Nucleus accumbens (tissue), 56 donors: ENCODE measurements at places on chromosomes 6 and 20.

- peak; percentile 24 for DNase-seq
Measured at GRCh38 chr20:3798373-3798768, 2.3 kb downstream of the CDC25B start.

DNA sequence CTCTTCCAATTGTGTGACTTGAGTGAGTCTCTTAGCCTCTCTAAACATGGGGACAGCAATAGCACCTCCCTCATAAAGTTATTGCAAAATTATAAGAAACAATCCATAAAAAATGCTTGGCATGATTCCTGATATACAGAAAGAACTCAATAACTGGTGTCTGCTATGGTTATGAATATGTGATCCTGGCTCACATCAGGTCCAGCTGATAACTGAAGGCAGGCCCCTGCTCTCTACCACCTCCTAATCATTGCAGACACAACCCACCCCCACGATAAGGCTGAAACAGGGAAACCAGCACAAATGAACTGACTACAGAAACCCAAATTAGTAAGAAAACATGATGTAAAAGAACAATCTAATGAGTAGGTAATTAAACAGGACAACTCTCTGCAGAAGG, 5.4 kb downstream of the TRIM15 start:
- no peak for DNase-seq

DNA sequence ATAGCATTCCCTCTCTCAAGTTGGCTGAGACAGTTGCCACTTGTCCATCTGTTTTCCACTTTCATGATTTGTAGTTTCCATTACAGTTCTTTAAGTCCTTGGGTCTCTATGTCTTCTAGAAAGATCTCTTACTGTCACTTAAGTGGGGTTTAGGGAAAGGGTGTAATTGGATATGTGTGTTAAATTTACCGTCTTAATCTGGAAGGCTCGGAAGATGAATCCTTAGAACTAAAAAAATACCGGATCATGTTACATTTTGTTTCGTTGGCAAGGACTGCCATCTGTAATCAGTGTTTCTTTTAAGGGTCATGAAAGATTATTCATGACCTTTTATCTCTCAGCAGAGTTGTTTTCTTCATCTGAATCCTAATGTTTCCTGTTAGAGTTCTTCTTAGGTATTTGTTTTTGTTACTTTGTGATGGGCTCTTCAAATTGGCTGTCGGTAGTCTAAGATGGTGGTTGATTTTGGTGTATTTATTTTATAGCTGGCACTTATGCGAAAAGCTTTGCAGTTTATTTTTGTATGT, 21.8 kb upstream of the BTBD3 start:
- no peak for DNase-seq

- DNase-seq: no peak
Measured at GRCh38 chr6:428047-428603, 36.6 kb downstream of the IRF4 start.

DNA sequence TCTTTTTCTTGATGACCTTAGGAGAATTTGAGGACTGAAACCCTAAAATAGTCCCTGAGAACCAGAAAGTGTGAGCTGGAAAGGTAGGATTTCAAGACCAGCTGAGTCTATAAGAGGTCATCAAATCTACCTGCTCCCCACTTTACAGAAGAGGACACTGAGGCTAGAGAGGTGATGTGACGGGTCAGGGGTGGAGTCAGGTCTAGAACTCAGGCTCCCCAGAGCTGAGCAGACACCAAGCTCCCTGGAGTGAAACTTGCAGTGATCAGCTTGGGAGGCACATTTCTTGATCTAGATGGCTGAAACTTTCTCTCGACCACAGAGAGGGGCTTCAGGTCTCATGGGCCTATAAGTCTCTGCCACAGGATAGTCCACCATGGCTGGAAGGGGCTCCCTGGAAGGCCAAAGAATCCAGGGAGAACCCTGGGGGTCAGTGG, 55.1 kb downstream of the HNF4A start:
- no peak for DNase-seq

- DNase-seq: no peak
Measured at GRCh38 chr6:107661291-107661690, 162.8 kb downstream of the SCML4 start.

DNA sequence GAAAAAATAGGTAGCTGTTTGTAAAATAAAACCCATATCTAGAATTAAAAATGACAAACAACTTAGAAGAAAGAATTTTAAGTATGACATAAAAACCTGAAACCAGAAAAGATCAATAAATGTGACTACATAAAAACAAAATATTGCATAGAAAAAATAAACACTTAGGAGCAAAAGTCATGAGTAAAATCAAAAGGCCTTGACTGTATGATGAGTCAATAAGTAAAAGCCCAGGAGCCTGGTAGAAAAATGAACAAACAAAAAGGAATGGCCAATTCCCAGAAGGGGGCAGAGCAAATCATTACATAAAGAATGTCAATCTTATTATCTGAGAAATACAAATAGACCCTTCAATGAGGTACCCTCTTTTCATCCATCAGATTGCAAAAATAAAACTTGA, 20.7 kb upstream of the ENPP1 start:
- DNase-seq: no peak
